Stimulated activated CD4-positive, alpha-beta T cell treated with anti-CD3 and anti-CD28 coated beads, Interleukin-4, amount 100 ng/mL, for 48 hours (primary cell): ENCODE measurements at places on chromosomes 1 and 21.
A peak's percentile ranks its signal among the peaks of the same experiment; 100 is the strongest.

- DNase-seq = no peak
Observed at GRCh38 chr1:217134857-217135568, 411.8 kb upstream of the ESRRG start.

- DNase-seq = no peak
Observed at GRCh38 chr1:86875722-86876121, 38.2 kb downstream of the SELENOF start.

- no peak for DNase-seq
Observed at GRCh38 chr1:167430134-167430848, 88.0 kb downstream of the CD247 start.

GRCh38 chr1:19772053-19772452 is 27.7 kb downstream of the TMCO4 start:
- no peak for DNase-seq

GRCh38 chr1:41681331-41682098 is 197.0 kb upstream of the EDN2 start:
- DNase-seq = no peak

GRCh38 chr1:64478594-64479470 is 8.9 kb downstream of the CACHD1 start:
- DNase-seq = no peak

- DNase-seq = no peak
Observed at GRCh38 chr1:226533220-226533619, 15.3 kb upstream of the STUM start.

DNA sequence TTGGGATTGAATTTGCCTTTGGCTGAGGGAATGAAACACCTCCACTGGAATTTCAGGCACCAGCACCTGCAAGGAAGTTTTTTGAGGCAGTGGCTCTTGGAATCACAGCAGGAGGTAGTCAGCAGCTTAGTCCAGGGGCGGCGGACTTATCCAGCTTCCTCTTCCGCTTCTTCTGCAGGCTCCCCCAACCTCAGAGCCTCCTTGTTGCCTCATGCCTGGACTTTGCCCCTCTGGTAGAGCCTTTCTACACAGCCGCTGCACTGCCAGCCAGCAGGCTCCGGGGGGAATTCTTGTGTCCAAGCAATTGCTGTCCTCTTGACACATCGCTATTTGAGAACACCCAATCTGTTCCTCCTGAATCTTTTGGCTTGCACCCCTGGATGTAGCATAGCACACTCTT is 4.4 kb upstream of the RHEX start:
- DNase-seq = no peak

DNA sequence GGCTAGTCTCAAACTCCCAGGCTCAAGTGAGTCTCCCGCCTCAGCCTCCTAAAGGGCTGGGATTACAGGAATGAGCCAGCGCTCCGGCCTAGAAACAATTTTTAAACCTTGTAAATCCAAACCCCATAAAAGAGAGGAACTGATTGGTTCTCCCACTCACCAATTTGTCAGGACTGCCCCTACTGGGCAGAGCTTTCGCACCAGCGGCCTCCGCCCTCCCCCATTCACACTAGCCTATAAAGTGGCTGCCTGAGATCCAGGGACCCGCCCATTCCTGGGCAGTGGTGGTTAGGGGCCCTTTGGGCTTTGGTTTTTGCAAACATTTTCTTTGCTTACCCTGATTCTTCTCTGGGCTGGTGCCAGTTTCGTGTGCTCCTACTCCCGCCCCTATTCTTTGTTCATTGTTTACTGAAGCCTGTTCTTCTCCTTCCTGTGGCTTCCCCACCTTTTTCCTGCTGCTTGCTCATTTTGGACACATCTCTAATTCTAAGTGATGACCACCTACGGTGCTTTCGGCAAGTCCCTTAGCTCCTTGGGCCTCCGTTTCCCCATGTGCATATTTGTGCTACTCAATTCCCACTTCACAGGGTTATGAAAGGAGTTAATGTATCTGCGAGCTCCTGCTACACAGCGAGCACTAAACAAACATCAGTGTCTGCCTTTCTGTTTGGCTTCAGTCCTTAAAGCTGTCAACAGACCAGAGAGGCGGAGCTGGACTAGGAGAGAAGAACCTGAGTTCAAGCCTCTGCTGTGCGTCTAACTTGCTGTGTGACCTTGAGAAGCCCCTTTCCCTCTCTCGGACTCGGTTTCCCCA is 39.8 kb upstream of the CLIC4 start:
- DNase-seq = peak; percentile 10

GRCh38 chr1:41476807-41477361 is 7.6 kb downstream of the EDN2 start:
- no peak for DNase-seq

DNA sequence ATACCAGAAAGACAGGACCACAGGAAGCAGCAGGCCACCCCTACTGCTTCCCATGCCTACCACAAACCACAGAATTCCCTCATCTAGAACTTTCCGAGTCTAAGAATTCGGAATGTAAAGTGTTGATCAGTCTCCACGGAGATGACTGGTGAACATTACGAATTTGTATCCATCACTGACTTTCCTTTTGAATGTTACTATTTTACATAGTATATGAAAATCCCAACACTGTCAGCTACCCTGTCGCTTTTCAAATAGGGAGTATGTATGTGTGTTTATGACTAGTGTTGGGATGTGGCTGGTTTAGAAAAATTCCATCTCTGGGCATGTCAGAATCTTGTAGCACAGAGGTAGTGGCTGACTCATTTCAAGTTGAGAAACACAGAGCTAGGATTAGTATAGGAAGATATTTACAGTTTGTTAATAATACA is 118.2 kb downstream of the COQ8A start:
- DNase-seq = no peak

GRCh38 chr1:219443763-219444162 is 169.1 kb downstream of the ZC3H11B start:
- DNase-seq = no peak

- no peak for DNase-seq
Observed at GRCh38 chr1:47690341-47691250, 252.8 kb downstream of the FOXD2 start.

DNA sequence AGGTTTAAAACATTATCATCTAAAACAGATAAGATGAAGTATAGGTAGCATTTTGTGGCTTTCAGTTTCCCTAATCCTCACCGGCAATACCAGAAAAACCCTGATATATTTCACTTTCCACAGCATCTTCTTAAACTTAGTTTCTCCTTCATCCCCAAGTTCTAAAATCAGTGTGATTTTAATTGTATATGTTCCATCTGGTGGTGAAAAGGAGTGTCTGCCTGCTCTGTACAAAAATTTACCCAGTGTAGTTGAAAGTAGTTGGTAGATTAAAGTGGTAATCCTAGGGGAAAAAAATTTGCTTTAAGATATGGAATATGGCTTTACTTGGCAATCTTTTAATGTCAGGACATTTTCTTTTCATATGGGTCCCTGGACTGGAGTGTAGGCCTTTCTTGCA is 74.3 kb downstream of the CEP350 start:
- no peak for DNase-seq

DNA sequence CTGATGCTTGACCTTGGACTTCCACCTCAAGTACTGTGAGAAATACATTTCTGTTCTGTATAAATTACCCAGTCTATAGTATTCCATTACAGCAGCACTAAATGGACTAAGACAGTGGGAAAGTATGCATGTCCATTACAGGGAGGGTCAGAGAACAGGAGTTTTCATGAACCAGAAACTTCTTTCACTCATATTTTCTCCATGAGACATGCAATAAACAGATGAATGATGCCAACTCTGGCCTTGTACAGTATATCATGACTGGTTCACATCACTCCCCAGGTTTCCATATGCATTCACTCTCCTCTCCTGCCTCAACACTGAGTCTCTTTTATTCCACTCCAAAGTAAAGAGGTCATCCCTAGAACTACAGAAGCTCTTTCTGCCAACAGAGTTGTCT is 4.5 kb upstream of the IFI16 start:
- DNase-seq = no peak

DNA sequence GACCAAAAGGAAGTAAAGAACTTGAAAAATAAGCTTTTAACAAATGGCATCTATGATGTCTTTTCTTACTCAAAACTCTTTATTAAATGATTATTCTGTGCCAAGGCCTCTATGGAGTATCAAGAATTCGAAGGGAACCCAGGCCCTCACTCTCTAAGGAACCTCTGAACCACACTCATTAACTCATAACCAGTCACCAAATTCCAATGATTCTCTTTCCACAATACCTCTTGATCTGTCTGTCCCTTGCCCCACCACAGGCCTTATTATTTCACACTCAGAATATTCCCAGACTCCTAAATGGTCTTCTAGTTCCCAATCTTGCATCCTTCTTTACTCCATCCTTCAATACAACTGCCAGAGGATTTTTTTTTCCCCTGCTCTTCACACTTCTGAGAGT is 37.0 kb downstream of the PCSK9 start:
- DNase-seq = no peak

DNA sequence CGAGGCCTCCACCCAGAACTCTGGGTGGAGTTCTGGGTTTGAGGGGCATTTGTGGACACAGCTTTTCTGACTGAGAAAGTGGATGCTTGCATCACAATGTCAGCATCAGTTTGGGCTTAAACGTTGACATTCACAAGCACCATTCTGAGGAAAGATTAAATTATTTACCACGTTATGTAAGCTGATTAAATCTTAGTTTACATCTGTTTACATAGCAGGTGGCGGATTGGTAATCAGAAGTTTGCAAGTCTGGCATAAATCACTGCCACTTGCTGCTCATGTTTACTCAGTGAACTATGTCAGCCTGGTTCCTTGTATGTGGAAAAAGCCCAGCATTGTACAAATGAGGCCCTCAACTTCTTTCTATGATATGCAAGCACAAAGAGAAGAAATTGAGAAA is 310.1 kb downstream of the PAPPA2 start:
- no peak for DNase-seq

DNA sequence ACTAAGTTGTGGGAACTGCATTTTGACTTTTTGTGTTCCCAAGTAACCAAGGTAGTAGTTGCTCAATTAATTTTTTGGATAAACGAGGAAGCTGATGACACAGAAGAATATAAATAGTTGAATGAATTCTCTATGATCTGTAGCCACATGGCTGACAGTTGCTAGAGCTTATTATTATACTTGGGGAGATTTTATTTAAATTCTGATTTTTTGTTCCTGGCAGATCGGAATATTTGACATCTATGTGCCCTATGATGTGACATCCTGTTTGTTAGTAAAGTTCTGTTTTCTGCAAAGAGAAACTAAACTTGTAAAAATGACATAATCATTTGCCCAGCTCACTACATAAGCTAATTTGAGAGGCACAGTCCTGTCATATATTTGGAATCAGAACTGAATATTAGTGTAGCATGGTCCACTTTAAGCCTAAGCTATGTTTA is 9.7 kb upstream of the LYST start:
- no peak for DNase-seq

GRCh38 chr1:76715474-76715873 is 151.8 kb upstream of the ST6GALNAC5 start:
- no peak for DNase-seq

GRCh38 chr21:45386336-45386727 is 18.6 kb upstream of the COL18A1 start:
- DNase-seq = no peak

GRCh38 chr1:68590473-68590872 is 93.6 kb upstream of the DEPDC1 start:
- DNase-seq = no peak

- DNase-seq = no peak
Observed at GRCh38 chr1:183372586-183373230, 45.5 kb downstream of the NMNAT2 start.

- no peak for DNase-seq
Observed at GRCh38 chr1:168035345-168035744, 98.5 kb upstream of the MPC2 start.

DNA sequence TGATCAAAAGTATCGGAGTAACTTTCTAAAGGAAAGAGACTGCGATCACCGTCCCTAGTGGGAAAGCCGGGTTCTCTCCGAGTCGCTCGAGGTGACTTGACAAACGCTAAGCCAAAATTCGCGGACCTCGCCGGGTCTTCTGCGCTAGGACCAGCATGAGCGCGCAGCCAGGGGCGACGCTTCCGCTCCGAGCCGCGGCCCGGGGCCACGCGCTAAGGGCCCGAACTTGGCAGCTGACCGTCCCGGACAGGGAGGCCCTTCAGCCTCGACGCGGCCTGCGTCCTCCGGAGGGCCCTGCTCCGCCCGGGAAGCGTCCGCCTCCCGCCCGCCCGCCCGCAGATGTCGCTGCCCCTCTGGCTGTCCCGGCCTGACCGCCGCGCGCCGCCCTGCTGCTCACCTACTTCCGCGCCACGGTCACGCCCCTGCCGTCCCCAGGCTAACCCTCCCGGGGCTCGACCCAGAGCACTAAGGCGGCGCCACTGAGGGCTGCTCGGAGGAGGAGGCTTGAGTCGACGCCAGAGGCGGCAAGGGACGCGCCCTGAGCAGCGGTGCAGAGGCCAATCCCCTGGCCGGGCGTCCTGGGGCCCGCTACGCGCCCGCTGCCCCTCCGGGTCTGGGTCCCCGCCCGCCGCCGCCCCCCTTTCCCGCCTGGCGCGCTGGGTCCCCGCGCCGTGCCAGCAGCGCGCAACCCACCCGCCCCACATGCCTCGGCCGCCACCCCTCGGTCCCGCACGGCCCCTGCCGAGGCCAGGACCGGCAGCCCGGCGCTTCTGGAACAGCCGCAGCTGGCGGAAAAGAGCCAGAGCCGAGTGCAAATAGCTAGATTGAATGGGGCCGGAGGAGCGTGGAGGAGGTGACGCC is 896 bp upstream of the DUSP10 start:
- peak; percentile 78 for DNase-seq

DNA sequence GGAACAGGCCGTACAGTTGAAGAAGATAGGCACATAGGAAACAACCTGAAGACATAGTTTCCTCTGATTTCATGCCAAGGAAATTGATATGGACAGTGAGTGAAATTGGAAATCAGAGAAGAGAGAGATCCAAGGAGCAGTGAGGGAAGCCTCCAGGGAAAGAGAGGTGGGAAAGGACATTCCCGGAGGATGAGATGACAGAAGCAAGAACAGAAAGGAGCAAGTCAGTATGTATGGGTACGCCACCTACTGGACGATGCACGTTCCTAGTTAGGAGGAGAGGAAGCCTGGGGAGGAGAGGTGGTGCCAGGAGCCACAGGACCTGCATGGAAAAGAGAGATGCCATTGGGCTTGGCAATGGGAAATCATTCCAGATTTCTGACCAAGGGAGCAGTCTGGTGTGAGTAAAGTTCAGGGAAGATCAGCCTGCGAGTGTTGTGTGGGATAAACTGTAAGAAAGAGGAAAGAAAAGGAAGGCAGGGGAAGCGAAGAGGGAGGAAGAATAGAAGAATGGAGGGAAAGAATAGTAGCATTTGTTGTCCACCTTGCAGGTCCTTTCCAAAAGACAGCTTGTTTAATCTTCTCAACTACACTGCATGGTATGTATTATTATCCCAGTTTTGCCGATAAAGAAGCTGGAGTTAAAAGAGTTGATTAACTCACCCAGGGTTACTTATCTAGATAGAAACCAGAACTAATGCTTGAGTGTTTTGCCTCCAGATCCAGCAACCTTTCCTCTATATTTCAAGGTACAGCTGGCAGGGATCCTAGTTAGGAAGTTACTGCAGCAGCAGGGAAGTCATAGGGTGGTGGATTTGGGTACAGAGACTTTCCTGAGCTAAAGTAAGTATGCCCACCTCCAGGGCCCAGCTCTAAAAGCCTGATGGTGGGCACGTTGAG is 27.4 kb downstream of the C1orf116 start:
- DNase-seq = no peak

- no peak for DNase-seq
Observed at GRCh38 chr21:23160914-23161313, 2162.7 kb downstream of the NCAM2 start.
